ENCODE measurements at places on chromosomes 5 and 9. TPM values are rescaled to one million over a fixed set of nuclear protein-coding genes. Genes with fewer than 3 reads are reported as not detected.

DNA sequence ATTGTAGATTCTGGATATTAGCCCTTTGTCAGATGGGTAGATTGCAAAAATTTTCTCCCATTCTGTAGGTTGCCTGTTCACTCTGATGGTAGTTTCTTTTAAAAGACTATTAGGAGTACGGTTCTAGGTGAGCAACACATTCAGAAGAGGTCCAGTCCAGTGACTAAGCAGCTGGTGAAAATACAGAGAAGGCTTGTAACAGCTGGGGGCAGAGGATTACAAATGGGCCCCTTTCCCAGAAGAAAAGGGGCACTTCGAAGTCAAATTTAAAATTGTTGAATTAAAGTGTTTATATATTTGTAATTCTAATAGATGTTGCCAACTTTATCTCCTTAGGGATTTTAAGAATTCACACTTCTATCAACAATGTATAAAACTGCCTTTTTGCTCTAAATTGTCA is 720.5 kb downstream of the TLE4 start:
- H3K27ac ChIP-seq, result no peak overlapping the region
- no peak overlapping the region for H3K4me3 ChIP-seq
- no peak for DNase-seq
- no peaks in the 10 kb centered on the region for H3K4me1 ChIP-seq

DNA sequence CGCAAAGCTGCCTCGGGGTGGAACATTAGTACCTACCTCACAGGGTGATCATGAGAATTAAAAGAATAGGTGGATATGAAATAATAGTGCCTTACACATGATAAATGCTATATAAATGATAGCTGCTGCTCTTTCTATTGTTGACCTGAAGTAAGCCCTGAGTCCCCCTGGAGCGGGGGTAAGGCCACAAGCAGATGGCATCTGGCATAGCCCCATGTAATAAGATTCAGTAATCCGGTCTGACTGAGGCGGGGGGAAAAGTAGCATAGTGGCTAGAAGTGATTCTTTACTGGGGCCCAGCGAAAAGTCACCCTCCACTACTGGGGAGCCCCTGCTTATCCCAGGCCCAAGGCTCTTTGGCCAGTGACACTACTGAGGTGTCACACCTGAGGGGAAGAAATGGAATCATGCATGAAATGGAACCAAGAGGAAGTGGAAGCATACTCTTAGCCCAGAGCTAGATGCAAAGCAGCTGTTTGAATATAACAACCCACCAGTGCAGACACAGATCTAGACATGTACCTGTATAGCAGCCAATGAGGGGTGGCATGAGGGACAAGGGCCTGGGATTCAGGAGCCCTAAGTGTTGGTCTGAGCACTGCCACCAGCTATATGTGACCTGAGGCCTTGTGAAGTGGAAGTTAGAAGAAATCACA is 16.1 kb upstream of the FGFR4 start:
- H3K27me3 ChIP-seq, result no peaks in the 10 kb centered on the region
- H3K36me3 ChIP-seq, result peaks cover 8% of the 10 kb centered on the region
- H3K4me1 ChIP-seq, result no peaks in the 10 kb centered on the region
- H3K27ac ChIP-seq, result no peak overlapping the region

GRCh38 chr5:171975877-171976667 is 30.4 kb downstream of the FBXW11 start:
- peaks cover 12% of the 10 kb centered on the region for H3K36me3 ChIP-seq
- peaks cover 8% of the 10 kb centered on the region for H3K4me1 ChIP-seq
- no peak overlapping the region for H3K4me3 ChIP-seq
- DNase-seq, result no peak

RNF180 gene
- 0.79 TPM for total RNA-seq

IFNA21 gene
- not detected for total RNA-seq

DNA sequence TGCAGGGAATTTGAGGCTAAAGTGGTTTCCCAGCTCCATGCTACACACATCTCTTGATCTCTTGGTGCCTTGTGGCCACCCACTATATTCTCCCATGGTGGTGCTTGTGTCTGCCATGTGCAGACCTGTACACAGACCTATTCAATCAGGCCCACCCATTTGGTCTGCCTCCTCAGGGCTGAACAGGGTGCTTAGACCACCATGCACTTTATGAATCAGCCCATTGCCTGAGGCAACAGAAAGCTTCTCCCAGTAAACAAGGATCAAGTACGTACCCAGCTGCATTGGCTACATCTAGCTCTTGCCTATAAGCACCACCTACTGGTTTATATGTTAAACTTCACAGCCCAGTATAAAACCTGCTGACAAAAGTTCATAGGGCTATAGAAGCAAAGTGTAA is 664.3 kb upstream of the EDIL3 start:
- peaks cover 35% of the 10 kb centered on the region for H3K4me1 ChIP-seq
- no peak overlapping the region for H3K4me3 ChIP-seq
- peak; percentile 96 for DNase-seq

GRCh38 chr9:136615631-136616306 is 46.9 kb upstream of the EGFL7 start:
- no peak overlapping the region for H3K4me3 ChIP-seq
- no peak overlapping the region for H3K27ac ChIP-seq
- no peaks in the 10 kb centered on the region for H3K27me3 ChIP-seq

DNA sequence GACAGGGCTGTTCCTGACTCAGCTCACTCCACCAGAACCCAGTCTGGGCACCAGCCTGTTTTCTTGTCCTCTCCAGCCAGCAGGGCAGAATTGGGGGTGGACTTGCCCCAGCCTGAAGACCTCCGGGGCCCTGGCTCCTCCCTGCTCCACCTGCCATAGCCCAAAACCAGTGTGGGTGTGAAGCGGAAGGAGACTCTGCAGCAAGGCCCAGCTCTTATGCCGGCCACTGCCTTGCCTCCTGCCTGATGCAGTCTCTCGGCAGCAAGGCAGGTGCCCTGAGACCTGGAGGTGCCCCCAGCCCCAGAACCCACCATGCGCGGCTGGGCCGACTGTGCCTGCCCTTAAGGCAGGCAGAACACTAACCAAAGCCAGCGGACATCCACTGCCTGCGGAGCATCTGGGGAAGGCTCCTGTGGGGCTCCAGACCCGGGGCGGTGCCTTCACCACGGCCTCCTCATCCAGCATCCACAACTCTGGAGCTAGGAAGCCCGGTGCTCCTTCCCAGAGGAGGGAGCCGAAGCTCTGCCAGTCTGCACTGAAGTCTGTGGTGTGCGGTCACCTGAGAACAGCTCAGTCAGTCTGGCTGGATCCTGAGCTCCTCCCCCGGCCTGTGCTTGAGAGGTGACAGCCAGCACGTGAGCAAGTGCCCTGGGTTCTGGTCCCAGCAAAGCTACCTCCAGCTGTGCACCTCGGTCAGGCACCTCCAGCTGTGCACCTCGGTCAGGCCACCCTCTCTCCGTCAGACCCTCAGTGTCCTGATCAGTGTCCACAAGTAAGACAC is 116.7 kb downstream of the ADAMTS2 start:
- H3K27ac ChIP-seq, result no peak overlapping the region
- no peak overlapping the region for H3K4me3 ChIP-seq
- no peaks in the 10 kb centered on the region for H3K4me1 ChIP-seq
- DNase-seq, result no peak
- H3K27me3 ChIP-seq, result no peaks in the 10 kb centered on the region
- no peaks in the 10 kb centered on the region for H3K36me3 ChIP-seq

- peaks cover 5% of the 10 kb centered on the region for H3K36me3 ChIP-seq
- DNase-seq, result no peak
- no peak overlapping the region for H3K27ac ChIP-seq
Observed at GRCh38 chr5:119453040-119453373, 710 bp downstream of the HSD17B4 start.

DNA sequence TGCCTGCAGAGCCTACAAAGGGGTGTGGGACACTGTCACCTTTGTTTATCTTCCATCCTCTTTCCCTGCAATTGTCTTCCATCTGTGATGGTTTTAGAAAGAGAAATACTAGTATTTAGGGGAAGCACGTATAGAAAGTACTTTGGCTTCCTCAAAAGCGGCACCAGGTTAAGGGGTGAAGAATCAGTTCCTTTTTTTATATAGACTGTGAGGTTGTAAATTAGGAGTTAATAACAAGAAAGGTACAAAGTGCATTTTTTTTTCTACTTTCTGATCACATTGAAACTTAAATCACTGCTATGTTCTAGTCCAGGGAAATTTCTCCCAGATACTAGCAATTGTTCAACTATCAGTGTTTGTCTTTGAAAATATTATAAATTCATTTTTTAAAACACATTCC is 219.3 kb downstream of the CEMIP2 start:
- H3K27ac ChIP-seq, result no peak overlapping the region
- H3K36me3 ChIP-seq, result no peaks in the 10 kb centered on the region
- H3K27me3 ChIP-seq, result no peaks in the 10 kb centered on the region
- no peak overlapping the region for H3K4me3 ChIP-seq
- H3K4me1 ChIP-seq, result no peaks in the 10 kb centered on the region

DNA sequence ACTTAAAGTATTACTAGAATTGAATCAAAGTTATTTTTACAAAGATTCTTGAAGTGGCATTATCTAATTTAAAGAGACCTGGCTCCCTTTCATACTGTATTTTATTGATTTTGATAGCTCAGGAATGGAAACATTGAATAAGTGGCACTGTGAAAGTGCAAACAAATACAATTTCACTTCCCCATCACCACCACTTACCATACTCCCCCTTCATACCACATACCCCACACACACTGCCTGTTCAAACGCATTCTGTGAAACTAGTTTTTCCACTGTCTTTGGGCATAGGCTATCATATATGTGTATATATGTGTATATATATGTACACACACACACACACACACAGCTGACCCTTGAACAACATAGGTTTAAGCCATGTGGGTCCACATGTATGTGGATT is 62.1 kb upstream of the ATG10 start:
- H3K27ac ChIP-seq, result no peak overlapping the region
- no peak for DNase-seq
- no peaks in the 10 kb centered on the region for H3K36me3 ChIP-seq
- H3K4me3 ChIP-seq, result no peak overlapping the region
- no peaks in the 10 kb centered on the region for H3K4me1 ChIP-seq
